SHP77 (cell line): ENCODE measurements at places on chromosomes 12 and 14.
A peak's percentile ranks its signal among the peaks of the same experiment; 100 is the strongest.

DNA sequence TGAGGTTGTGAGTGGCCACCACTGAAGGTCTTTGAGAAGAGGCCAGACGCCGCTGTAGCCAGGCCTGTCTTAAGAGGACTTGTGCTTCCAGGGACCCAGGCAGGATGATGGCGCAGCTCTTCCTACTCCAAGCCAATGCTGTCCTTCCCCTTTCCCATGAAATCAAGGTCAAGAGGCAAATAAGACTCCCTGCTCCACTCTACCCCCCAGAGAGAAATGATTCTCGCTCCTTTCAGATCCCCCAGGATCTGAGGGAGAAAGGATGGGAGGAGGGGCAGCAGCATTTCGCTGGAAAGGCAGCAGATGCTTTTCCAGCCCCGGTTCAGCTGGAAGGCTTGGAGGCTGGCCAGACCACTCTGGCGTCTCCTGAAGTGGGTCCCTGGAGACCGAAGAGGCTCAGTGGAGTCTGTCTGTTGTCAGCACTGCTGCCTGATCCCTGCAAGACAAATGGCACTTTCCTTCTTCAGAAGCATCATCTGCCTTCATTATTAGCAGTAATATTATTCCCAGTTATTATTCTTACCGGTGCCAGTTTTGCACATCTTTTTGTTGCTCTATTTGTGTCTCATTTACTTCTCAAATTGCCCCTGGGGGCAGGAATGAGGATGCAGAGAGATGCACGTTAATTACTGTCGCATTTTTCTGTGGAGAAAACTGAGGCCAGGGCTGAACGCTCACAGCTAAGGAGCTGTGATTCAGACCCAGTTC is 51.4 kb downstream of the C14orf132 start:
- DNase-seq, result peak; percentile 87

GRCh38 chr14:20587489-20588154 is at the start of gene RNASE11:
TSS of gene RNASE11 (minus strand) at chr14:20588001.
- DNase-seq, result no peak

DNA sequence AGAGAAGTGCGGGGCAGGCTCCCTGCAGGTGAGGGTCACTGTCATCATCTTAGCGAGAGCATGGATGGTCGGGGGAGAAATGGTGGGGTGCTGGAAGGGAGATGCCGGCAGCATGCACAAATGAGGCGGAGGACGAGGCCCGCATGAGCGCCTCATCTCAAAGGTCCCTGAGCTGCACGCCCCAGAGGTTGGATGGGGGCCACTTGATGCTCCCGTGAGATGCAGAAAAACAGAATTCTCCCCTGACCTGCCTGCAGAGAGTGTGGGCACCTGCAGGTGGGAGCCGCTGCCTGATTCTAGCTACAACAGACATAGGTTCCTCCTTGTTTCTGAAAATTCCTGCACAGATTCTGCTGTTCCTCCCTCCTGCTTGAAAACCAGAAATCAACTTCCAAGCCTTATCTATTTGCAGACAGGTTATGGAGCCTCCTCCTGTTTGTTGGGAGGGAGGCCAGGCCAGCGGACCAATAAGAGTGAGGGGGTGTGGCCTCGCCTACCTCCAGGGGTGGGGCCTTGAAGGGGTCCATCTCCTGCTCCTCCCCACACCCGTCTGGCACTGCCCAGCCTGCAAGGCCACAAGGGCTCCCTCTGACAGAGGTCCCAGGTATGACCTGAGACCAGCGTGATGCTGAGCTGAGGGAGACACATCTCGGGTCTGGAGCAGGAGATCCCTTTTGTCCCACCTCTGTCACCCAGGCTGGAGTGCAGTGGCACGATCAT is 67.2 kb downstream of the KDM2B start:
- peak; percentile 1 for DNase-seq

- no peak for DNase-seq
Measured at GRCh38 chr12:34392741-34393085, 370.4 kb downstream of the ALG10 start.

GRCh38 chr12:78835493-78835892 is 29.1 kb upstream of the SYT1 start:
- DNase-seq, result no peak

DNA sequence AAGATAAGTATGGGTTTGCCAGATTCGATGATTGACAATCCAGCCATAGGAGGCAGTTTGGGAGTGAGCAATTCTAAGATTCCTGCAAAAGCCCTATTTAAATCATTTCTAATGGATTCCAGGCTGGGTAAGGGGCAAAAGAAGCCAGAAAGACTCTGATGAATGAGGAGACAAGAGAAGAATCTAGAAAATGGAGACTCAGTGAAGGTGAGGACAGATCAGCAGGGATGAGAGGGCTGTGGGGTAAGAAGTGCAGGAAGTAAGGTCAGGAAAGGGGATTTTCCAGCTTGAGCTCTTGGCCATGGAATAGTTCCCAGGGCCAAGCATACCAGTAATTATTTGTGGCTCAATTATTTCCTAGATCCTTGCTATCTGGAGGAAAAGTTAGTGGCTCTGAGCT is 87.3 kb downstream of the TMX1 start:
- no peak for DNase-seq

DNA sequence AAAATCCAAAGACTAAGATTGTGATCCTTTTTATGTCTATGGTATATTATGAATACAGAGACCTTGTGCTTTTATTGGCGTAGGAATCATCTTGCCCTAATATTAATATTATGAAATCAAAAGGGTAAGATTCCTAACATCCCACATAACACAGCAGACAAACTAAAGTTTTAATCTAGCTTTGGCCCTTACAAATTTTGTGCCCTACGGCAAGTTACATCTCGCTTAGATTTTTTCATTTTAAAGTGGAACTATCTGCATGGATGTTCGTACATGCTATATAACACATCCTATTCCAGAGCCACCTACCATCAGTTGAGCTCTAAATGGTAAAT is 217 bp upstream of the SMIM10L1 start:
- no peak for DNase-seq

DNA sequence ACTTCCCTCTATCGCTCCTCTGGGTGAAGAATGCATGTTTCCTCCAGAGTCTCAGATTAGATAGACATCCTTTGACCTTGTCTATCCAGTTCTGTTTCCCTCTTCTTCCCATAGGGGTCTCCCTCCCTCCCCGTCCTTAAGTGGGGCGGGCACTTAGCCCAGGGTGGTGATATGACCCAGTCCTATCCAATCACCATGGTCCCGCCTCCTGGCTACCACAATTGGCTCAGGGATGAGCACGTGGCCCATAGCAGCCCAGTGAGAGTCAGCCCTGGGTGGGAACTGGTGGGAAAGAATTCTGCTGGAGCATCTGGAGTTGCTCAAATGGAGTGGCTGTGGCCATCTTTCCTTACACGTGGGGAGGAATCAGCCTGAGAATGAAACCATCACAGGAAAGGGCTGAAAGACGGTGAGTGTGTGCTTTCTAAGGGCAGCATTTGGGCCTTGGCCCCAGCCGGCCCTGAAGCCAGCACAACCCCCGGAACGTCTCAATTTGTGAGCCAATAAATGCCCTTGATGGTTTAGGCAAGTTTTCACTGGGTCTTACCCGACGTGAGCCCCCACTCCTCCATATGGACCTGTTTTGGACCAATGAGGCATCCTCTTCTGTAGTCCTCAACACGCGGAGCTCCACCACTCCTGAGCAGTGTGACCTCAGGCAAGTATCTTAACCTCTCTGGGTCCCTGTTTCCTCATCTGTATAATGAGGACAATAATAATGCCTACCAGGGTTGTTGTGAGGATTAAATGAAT is 14.4 kb upstream of the MLXIP start:
- peak; percentile 100 for DNase-seq

GRCh38 chr12:116674643-116675183 is 63.2 kb downstream of the SPRING1 start:
- no peak for DNase-seq

- DNase-seq, result no peak
Measured at GRCh38 chr14:105427412-105427811, 7.8 kb downstream of the MTA1 start.

GRCh38 chr12:85872497-85873091 is 1.5 kb upstream of the NTS start:
- peak; percentile 76 for DNase-seq

GRCh38 chr14:77059276-77059915 is 30.9 kb upstream of the IRF2BPL start:
- DNase-seq, result peak; percentile 82
